Activated CD8-positive, alpha-beta memory T cell treated with anti-CD3 and anti-CD28 coated beads, Interleukin-2, amount 50 U/mL, for 4 hours (primary cell): ENCODE measurements at places on chromosomes 7 and 10.

DNA sequence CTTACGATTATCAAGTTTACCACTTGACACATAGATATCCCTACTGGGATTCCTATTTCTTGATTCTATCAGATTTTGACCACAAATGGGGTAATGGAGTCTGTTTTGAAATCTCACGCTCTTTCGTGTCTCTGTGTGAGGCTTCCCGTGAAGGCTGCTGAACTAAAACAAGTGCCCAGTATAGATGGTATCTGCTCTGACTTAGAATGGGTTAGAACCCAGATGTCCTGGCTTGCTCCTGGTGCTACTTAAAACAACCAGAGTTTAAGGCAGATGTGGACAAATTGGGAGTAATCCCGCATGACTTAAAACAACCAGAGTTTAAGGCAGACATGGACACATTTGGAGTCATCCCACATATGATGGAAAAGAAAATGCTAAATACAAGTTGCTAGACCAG is 85.9 kb downstream of the FAM204A start:
- DNase-seq: no peak

- DNase-seq: no peak
These were observed 919.2 kb downstream of the LRMDA start for GRCh38 chr10:76350583-76350982.

DNA sequence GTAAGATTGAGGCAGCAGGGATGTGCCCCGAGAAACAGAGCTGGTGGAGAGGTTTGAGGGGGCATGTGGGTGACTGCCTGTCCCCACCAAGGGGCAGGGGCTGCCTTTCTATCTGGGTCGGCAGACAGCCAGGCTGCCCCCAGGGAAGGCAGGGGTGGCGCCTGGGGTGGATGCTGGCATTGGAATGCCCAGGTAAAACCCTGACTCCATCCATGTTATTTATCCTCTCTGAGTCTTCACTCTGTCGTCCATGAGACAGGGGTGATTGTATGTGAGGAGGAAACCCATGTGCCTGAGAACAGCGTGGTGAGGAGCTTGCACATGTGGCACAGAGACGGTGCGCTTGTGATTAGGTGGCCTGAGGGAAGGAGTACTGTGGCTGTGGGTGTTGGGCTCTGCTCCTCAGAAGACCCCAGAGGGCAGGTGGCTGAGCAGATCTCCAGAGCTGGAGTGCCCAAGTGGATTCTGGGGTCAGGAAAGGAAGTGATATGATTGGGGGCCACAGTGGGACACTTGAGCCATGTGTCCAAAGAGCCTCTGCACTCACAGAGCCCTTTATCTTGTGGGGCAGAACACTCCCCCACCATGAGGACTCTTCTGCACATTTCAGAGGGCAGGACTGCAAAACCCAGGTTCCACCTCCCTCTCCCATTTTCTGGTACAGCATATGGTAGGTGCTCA is 100.4 kb upstream of the RET start:
- DNase-seq: peak; percentile 4

GRCh38 chr10:60446851-60447250 is 57.2 kb upstream of the ANK3 start:
- DNase-seq: no peak

GRCh38 chr7:98779800-98780587 is 89.8 kb downstream of the TMEM130 start:
- DNase-seq: no peak

DNA sequence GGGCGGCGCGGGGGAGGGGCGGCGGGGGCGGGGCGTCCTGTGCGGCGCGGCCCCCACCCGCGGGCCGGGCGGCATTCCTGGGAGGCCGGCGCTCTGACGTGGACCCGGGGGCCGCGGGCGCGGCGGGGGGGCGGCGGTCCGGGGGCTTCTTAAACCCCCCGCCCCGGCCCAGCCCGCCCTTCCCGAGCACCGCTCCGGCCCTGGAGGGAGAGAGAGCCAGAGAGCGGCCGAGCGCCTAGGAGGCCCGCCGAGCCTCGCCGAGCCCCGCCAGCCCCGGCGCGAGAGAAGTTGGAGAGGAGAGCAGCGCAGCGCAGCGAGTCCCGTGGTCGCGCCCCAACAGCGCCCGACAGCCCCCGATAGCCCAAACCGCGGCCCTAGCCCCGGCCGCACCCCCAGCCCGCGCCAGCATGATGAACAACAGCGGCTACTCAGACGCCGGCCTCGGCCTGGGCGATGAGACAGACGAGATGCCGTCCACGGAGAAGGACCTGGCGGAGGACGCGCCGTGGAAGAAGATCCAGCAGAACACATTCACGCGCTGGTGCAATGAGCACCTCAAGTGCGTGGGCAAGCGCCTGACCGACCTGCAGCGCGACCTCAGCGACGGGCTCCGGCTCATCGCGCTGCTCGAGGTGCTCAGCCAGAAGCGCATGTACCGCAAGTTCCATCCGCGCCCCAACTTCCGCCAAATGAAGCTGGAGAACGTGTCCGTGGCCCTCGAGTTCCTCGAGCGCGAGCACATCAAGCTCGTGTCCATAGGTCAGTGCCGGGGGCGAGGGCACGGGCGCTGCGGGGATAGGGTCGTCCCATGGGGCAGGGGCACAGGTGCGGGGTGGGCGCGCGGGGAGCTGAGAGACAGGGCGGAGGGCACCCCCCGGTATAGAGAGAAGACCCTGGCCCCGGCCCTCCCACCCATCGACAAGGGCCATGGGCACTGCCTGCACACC is at the start of gene FLNC:
FLNC (plus strand) TSS at position 176 of the 947 bp plus-strand sequence; CDS start at position 408, 232 bp downstream.
- peak; percentile 33 for DNase-seq
